Fibroblast of skin of back (primary cell): ENCODE measurements at places on chromosomes 11 and 22.
A peak's percentile ranks its signal among the peaks of the same experiment; 100 is the strongest.

GRCh38 chr11:118998822-118999221 is 884 bp downstream of the CENATAC start:
- DNase-seq = peak; percentile 50

DNA sequence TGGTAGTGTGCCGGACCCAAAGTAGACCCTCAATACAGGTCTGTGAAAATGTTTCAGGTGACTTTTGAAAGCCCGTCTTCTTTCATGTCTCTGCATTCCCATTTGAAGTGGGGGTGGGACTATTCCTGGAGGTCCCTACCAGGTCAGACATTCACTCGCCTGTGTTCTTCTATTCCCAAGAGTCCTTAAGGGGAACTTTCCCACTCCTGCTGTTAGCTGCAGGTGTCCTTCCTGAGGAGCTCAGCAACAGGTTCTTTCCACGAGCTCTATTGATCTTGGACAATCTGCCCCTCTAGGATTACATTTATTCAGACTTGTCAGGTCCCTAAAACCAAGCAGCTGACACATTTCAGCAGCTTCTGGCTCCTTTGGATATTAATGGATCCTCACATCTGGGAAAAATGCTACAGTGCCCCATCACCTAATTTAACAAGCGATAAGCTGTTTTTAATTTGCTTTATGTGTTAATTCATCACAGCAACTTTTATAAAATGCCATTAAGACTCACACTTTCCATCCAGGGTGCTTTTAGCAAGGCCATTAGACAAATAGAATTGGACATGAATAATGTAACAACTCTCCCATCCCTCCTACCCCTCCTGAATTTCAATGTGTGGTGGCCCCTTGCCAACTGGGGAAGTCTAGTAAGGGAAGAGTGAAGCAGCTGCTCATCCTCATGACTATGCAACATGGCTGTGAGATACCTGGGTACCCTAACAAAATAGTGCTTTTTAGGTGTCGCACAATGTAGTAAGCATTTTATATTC is 259.5 kb upstream of the CCDC90B start:
- DNase-seq = no peak

DNA sequence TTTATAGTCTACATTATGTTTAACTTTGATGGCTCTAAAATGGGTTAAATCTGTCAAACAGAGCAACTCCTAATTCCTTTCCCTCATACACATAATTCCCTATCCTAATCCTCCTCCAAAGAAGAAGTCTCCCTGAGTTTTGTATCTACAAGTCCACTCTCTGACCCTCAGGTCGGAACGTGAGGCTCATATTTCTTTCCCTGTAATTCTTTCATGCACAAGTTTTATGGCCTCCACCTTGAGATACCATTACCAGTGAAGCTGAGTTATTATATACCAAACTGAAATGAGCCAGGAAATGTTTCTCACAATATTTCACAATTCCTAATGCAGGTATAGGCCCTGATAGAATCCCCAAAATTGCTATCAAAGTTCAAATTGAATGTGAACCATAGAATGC is 106.4 kb downstream of the CASP12 start:
- DNase-seq = no peak

- DNase-seq = no peak
These were observed 515.8 kb downstream of the NTM start for GRCh38 chr11:131886201-131886600.

- DNase-seq = peak; percentile 51
These were observed 194.9 kb downstream of the SWAP70 start for GRCh38 chr11:9858822-9859221.

GRCh38 chr22:46592390-46592872 is 27.8 kb upstream of the GRAMD4 start:
- peak; percentile 90 for DNase-seq

GRCh38 chr11:130719220-130719915 is 196.9 kb downstream of the SNX19 start:
- peak; percentile 91 for DNase-seq

DNA sequence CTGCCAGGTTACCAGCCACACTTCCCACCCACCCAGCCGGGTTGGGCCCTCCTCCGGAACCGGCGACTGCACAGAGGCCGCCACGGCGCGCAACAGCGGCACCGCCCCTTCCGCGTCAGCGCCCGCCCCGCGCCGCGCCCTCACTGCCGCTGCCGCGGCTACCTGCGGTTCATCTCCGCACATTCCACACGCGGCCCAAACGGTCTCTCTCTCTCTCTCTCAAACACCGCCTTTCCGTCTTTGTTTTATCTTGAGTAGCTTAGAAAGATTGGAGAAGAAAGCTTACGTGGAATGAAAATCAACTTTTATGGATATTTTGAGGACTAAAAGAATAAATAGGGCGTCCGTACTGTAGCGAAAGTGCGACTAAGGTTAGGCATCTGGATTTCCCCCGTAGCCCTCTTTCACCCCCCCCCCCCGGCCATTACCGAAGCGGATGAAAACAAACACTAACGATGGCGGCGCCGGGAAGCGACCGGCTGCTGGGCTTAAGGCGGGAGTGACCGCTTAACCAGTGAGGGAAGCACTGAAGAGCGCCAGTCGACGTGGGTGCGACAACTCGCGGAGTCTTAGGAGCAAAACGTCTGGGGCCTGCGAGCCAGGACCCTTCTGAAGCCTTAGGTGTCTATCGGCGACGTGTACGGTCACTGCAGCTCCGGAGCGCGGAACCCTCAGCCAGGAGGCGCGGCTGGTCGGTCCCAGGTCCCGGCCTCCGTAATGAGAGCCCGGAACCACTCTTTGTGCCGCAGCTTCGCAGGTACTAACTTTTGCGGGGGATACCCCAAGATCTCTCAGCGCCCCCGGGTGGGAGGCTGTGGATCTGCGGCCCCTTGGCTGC is at the start of the genes ATG13 and HARBI1:
TSS of gene ATG13 (plus strand) at position 420 of the 838 bp plus-strand sequence. CDS start 26,739 bp downstream, outside the sequence.
TSS of gene HARBI1 (minus strand) at position 94 of the 838 bp plus-strand sequence. CDS start 990 bp downstream, outside the sequence.
- peak; percentile 88 for DNase-seq

DNA sequence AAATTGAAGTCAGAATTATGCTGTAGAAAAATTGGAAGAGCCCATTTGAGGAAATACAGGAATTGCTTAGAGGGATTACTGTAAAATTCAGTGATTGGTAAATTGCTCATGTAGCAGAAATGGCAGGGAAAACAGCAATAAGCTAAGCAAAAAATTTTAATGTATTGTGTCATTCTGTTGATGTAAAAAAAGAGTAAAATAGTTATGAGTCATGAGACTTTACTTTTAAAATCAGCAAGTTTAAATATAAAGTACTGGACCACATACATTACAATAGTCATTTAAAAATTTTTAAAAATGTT is 10.4 kb downstream of the PDHX start:
- DNase-seq = peak; percentile 81

- DNase-seq = no peak
These were observed 2.6 kb downstream of the VSIG10L2 start for GRCh38 chr11:125948278-125949051.

DNA sequence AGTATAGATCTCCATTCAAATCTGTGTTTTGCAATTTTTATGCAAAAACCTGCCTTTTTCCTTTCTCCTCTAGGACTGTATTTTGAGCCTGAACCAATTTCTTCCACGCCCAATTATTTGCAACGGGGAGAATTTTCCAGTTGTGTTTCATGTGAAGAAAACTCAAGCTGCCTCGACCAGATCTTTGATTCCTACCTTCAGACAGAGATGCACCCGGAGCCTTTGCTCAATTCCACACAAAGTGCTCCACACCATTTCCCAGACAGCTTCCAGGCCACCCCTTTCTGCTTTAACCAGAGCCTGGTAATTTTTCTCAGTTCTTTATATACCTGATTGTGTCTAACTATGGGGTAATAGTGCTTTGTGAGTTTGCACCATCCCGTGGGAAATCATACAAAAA is 8.0 kb downstream of the POU2AF3 start:
- no peak for DNase-seq

DNA sequence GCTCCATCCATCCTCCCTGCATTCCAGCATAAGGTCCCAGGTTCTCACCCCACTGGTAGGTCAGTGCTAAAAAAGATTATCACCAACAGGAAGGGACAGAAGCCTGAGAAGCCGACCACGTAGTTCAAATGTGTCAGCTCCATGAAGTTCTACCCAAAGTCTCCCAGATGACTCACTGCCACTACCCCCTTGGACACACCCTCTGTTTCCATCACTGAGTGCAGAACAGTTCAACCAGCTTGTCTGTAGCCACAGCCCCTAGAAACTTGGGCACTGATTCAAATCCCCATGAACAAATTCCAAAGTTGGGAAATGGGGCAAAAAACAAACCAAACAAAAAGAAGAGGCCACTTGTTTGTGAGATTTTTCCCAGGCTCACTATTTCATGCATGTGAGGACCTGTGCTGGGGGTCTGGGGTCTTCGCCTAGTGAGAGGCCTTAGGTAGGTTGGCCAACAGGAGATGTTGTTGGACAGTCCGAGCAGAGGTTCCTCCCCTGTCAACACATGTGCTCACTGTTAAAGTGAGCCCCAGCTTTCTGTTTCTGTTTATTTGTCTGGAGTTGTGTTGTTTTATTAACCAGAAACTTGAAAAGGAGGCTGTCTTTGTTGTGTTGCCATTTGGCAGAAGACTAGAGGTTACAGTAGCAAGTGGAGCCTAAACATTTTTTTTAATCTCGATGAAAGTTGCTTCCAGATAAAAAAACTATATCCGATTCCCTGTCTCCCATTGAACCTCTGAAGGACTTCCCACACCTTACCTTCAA is 24.2 kb upstream of the FLI1 start:
- peak; percentile 82 for DNase-seq
